Epithelial cell of proximal tubule (primary cell): ENCODE measurements at places on chromosomes 4 and X.

- no peak for DNase-seq
Measured at GRCh38 chr4:90060039-90060438, 67.2 kb upstream of the CCSER1 start.

- no peak for DNase-seq
Measured at GRCh38 chrX:133364865-133365264, 50.4 kb downstream of the GPC4 start.

DNA sequence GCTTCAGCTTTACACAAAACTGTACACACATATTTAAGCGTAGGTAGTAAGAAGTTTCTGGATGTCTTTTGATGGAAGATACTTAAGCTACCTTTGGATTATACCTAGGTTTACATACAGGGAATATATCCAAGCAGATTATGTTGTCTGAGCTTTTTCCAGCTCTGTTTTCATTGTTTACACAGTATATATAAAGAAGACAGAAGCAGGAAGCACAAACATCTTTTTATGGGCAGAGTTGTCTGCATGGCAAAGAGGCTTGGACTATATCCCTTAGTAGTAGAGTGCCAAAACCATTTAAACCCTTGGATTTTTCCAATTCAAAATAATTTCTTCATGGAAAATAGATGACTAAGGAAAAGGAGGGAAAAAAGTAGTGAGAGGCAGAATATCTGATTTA, 329.4 kb upstream of the AGA start:
- no peak for DNase-seq

DNA sequence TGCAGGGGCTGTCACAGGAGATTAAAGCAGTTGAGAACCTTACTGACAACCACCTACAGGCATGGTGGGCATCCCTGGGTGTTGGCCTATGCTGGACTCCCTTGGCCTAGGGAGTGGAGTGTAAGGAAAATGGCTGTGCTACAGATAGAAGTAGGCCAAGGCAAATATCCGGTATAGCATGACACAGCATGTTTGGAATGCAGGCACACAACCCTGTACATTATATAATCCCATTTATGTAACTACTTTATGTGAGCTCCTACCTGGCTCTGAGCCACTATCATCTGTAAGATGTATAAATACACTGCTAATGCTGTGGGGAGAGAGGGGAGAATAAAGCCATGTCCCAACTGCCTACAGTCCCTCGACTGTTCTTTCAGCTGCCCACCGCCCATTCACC, 38.7 kb upstream of the KCTD8 start:
- DNase-seq = no peak

DNA sequence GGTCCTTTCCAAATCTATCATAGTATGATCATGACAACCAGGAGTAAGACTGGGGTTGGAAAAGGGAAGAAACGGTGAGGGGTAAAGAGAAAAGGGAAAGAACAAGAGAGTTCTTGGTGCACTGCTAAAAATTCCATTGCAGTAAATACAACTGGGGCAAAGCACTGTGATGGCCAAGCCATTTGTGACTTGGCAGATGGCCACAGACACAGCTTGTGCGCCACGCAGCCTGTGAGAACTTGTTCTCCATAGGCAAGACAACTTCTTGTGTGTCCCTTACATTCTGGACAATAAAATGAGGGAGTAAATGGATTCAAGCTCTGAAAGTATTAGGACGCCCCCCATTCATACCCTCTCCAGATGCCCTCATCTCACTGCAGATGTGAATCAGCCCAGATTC, 10.9 kb downstream of the MFAP3L start:
- no peak for DNase-seq

GRCh38 chr4:146095091-146095690, 80.3 kb upstream of the LSM6 start:
- no peak for DNase-seq

GRCh38 chrX:44843318-44843702, 511 bp upstream of the DUSP21 start:
- DNase-seq = no peak

DNA sequence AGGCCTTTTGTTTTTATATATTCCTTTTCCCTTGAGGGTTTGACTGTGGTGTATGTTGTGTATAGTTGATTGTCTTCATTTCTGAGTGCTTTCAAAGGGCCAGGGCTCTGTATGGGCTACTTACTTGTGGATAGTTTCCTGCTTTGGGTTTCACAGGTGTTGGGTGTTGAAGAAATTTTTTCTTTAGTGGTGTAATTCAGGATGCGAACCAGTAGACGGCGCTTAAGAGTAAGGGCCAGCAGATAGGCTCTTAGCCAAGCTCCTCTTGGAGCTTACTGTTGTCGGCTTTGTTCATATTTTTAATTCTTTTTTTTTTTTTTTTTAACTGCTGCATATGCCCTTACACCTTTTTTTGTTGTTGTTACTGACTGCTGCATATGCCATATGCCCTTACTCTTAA, 276.3 kb upstream of the GALNT7 start:
- DNase-seq = no peak

GRCh38 chr4:17336986-17337385, 174.9 kb downstream of the QDPR start:
- DNase-seq = no peak

- no peak for DNase-seq
Measured at GRCh38 chr4:165931741-165932140, 58.7 kb downstream of the TLL1 start.

GRCh38 chrX:118251271-118251670, 94.6 kb upstream of the WDR44 start:
- no peak for DNase-seq

DNA sequence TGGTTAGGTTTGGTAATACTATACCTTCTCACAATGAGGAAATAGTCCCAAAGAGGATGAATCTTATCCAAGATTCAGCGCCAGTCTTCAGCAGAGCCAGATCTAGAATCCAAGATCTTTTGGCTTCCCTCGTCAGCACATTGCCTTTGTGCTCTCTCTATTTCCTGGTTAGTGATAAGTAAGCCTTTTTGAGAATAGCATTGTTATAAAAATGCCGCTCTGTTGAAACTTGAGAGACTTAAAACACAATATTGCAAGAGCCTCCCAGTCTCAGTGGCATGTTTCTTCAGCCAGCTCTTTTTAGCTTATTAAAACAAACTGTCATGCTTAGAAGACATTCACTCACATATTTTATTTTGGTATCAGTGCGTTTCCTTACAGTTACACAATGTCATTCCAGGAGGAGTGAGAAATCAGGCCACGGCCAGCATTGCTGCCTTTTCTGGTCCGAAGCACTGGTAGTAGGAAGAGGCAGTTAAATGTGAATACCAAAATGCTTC, 141.4 kb downstream of the KLHL8 start:
- no peak for DNase-seq

- DNase-seq = no peak
Measured at GRCh38 chr4:5618051-5618960, 90.1 kb downstream of the EVC2 start.

- DNase-seq = no peak
Measured at GRCh38 chrX:17038277-17038676, 91.8 kb downstream of the REPS2 start.

GRCh38 chr4:76607846-76608245, 172.8 kb downstream of the SHROOM3 start:
- DNase-seq = no peak

GRCh38 chr4:133808151-133808550, 393.4 kb downstream of the PABPC4L start:
- no peak for DNase-seq

DNA sequence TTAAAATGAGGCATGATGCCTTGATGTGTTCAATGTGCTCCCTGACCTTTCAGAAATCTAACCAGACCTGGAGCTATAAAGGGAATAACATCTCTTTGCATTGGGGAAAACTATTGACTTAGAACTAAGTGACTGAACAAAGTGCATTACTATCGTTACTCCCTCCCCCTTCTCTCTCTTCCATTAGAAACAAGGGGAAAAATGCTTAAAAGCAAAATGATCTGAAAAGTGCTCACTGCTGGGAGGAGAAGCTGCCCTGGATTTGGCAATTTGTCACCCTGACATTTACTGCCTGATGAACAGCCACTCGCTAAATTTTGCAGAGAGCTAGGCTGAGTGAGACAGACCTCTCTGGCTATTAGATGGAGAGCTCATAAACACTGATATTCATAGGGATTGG, 48.6 kb upstream of the PARM1 start:
- DNase-seq = no peak

- DNase-seq = no peak
Measured at GRCh38 chr4:111943796-111944203, 201.5 kb upstream of the FAM241A start.

DNA sequence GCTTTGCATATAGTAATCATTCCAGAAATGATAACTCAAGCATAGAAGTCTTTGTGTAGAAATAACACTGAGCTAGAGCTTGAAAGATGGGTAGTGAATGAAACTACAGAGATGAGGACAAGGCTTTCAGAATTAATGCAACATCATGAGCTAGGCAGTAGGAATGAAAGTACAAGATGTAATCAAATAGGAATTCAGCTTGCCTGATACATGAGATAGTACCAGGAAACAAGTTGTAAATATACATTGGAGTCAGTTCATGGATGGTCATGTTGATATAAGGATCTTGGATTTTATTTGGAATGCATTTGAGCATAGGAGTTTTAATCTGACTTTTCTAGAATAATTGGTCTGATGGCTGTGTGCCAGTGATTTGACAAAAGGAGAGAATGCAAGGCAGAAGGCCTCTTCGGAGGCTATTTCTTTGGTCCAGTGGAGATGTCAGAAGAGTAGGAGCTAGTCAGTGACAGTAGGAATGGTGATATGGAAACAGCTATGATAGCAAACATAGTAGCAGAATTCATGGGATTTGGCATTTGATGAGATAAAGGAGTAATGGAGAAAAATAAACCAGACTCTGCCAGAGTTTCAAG, 206.4 kb upstream of the PACRGL start:
- DNase-seq = no peak

- no peak for DNase-seq
Measured at GRCh38 chr4:81343536-81343935, 128.2 kb downstream of the RASGEF1B start.

DNA sequence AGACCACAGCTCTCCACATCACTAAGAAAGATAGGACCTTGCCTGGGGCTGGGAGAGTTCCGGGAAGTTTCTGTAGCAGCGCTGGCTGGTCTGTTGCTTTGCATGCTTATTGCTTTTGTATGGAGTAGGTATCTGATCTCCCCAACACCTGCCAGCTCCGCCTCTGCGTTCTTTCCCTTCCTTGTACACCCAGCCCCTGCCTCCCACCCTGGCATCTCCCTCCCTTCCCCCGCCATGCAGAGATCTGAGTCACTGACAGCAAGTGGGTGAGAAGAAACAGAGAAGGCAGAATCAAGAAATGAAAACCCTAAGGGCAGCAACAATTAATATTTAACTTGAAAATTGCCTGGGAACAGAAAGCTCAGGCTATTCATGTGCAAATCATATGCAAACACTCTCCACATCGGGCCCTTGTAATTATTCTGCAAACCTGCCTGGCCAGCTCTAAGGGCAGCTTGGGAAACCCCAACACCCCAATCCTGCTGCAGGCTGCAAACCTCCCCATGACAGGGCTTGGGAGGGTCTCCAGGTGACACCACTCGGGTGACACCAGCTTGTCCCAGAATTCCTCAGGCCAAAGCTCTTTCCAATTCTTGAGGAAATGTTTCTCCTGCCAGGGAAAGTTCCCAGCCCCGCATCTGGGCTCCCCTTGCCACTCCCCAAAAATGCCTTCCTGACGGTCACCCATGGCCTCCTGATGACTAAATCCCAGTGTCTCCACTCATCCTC, 257.2 kb downstream of the FBXW7 start:
- no peak for DNase-seq

DNA sequence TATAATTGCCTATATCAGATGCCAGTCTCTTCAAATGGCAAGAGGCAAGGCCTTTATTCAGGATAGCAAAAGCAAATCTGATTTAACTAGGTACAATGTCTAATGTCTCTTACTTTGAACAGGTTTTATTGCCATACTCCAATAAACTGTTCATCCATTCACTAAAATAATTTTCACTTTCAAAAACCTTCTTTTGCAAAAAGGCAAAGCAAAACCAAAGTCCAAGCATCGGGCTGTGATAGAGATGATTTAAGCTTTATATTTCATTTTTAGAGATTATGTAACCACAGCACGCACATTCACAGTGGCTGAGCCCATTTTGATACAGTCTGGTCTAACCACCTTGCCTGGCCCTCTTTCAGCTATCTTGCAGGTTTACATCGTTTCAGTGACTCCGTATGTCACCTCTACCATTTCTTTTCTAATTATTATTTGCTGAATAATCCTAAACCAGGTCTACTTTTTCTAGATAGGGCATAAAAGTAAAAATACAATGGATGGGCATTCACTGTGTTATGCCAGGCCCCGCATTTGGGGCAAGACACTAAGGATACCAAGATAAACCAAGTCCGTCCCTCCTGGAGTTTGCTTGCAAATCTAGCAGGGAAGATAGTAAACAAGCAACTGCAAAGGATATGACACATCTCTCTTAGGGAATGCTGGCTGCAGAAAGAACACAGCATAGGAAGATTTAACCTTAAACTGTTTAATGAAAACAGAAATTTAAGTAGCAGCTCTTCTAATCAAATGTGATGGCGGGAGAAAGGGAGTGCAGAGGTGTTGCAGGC, 1.8 kb downstream of the CASP3 start:
- no peak for DNase-seq

DNA sequence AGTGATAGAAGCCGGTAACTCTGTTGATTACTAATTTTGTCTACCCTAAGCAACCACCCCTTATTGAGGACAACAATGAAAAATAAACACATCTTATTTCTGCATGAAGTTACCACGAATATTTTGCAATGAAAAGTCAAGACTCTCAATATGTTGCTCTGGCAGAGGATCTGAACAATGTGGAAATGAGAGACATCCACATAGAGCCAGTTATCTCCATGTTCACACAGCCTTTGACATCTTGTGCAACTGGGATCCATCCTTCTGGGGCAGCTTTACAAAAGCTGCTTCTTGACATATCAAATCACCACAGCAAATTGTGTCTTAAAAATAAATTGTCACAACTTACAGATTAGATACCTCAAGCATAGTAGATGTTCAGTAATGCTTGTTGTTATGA, 10.2 kb downstream of the EDNRA start:
- DNase-seq = no peak
